ENCODE measurements at places on chromosomes 2 and 18. TPM values are rescaled to one million over a fixed set of nuclear protein-coding genes. Genes with fewer than 3 reads are reported as not detected.

GRCh38 chr2:197575987-197576386, 60.1 kb downstream of the MOB4 start:
- DNase-seq, result no peak

GRCh38 chr2:74596584-74596983, 42.1 kb downstream of the DOK1 start:
- no peak for DNase-seq

DNA sequence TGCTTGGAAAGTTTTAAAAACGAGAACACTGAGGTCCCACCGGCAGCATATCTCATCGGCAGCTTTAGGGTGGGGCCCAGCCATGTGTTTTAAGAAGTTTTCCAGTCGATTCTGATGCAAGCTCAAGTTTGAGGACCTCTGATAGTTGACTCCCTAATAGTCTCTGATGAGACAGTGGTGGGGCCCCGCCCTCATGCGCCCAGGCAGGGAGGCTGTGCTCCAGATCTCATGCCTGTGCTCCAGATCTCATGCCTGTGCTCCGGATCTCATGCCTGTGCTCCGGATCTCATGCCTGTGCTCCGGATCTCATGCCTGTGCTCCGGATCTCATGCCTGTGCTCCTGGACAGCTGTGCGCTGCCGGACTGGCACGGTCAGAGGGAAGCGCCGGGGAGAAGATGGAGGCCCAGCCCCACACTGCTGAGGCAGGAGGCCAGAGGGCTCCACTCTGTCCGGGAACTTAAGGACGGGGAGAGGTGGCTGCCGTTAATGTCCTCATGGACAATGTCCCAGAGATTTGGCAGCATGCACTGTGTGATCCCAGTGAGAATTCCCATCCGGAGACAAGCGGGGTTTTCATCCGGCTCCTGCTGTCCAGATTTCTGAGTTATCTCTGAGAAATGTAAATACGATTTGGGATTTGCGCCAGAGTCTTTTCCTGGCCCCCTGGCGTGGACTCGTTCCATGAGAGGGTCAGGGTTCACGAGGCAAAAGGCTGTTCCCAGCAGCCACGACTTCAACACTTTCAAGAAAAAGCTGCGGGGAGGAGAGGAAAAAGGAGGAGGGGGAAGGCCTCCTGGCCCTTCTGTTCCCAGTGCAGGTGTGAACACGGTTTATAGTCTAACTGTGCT, 9.4 kb upstream of the COLEC11 start:
- no peak for DNase-seq

- no peak for DNase-seq
Observed at GRCh38 chr2:46492301-46492700, 12.9 kb downstream of the TMEM247 start.

- DNase-seq, result no peak
Observed at GRCh38 chr18:27656167-27656778, 471.2 kb upstream of the CHST9 start.

GRCh38 chr2:176139661-176140512, 10.4 kb downstream of the HOXD8 start:
- DNase-seq, result no peak

DNA sequence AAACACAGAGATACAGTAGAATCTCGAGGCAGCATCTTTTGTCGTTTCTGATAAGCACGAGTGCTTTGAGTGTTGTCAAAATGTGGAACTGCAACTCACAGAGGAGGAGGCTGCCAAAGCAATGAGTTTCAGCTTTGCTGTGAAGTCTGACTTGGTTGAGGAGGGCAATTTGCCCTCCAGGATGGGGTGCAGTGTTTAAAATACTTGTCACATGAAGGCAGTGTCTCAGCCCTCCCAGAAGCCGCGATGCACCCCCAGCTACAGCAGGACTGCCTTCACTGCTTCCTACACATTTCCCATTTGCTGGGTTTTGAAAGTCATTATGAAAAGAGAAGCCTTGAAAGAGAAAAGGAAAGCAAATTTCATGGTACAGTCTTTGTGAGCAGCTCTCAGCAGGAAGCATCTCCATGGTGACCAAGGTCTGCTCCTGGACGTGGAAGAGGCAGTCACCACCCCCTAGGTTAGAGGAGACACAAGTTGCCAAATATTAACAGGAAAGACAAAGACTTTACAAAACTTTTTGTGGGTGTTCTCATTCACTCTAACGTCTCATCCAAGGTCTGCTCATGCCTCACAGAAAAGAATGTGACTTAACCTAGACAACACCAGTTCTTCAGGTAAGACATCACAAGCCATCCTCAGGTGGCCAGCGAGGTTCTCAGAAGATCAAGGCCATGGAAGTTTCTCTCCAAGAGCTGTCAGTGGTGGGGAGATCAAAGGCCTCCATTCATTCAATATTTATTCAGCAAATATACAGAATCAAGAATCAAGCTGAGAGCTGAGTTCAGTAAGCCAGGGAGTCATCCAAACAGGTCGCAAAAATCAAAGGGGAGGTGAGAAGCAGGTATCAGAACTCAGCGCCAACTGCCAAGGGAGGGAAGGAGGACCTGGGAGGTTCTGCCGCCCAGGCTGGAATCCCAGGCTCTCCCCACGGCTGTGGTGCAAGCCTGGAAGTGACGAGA, 476.0 kb downstream of the EIPR1 start:
- no peak for DNase-seq

DNA sequence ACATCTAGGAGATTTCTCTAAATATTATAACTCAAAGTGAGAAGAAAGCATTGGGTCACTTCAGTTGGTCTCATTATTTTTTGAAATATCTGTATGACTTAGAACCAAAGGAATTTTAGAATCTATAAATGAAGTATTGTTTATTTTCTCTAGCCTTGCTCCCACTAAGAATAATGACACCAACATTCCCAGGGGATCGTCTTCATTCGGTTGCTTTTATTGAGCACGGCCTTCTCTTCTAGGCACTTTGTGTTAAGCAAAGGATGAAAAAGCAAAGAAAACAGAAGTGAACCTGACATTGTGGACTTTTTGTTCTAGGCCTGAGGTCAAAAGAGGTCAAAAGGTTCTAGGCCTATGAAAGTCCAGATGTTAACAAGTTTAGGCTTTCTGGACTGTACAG, 231.9 kb downstream of the GALR1 start:
- DNase-seq, result no peak

DNA sequence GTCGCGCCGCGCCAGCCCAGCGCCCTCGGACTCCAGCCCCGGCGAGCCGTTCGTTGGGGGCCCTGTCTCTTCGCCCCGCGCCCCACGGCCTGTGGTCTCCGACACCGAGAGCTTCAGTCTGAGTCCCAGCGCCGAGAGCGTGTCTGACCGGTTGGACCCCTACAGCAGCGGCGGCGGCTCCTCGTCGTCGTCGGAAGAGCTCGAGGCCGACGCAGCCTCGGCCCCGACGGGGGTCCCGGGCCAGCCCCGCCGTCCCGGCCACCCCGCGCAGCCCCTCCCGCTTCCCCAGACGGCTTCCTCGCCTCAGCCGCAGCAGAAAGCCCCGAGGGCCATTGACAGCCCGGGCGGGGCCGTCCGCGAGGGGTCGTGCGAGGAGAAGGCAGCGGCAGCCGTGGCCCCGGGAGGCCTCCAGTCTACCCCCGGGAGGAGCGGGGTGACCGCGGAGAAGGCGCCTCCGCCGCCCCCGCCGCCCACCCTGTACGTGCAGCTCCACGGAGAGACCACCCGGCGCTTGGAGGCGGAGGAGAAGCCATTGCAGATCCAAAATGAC, 1.4 kb downstream of the PHLPP1 start:
- no peak for DNase-seq

DNA sequence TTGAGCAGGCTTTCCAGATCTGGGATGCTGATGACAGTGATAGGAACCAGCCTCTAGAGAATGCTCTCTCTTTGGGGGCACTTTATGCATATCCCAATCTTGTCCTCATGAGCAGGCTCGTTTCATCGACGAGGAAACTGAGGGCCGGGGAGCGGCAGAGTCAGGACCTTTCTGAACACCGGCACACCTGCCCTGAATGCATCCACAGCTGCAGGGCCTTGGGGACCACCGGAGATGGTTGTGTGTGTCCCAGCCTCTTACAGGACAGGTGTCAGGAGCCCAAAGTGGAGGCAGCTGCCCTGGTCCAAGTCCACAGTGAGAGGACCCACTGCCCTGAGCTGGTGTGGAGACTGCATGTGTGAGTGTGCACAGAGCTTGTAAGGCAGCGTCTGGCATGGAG, 47.6 kb upstream of the FAHD2A start:
- DNase-seq, result peak; percentile 15

DNA sequence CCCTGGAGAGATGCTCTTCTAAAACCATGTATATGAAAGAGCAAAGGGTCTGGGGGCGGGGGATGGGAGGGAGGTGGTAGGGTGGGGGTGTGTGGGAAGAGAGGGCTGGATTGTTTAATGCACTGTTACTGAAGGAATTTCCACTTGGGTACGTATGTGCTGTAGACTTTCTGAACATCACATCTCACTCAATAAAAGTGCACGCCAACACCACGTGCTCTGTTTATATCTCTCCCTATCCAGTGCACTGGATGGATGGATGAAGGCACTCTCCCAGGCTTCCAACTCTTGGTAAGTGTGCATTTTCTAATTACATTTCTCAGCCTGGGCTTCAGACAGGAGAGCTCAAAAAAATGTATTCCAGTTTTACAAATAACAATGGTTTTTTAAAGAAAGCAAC, 184.3 kb upstream of the SIX2 start:
- no peak for DNase-seq

GRCh38 chr2:42186945-42187632, 17.9 kb downstream of the EML4 start:
- no peak for DNase-seq

NPAS2 gene
- total RNA-seq, result 22.5 TPM

ATOH8 gene
- 167 TPM for total RNA-seq

PRKAG3 gene
- not detected for total RNA-seq

TNFAIP6 gene
- total RNA-seq, result 2.6 TPM

MRPL30 gene
- total RNA-seq, result 35.1 TPM

Data from breast epithelium (tissue), 4 donors.